ENCODE measurements at places on chromosomes 13 and 19.

GRCh38 chr13:106352850-106353249 is 182.6 kb downstream of the EFNB2 start:
- DNase-seq, result no peak

DNA sequence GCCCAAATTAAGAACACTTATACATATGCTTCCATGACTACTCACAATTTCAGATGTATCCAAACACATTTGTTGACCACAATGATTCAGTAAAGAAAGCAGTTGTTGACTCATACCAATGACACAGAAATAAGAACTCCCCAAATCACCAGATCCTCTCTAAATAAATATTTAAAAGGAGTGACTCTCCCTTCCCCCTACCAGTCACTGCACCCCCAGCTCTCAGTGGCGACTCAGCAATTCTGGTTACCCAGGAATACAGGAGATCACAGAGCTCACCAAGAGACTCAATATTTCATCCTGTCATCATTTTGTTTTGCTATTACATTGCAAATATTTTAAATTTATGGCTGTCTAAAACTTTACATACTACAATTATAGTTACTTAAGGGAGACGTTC is 131.5 kb downstream of the RGCC start:
- DNase-seq, result peak; percentile 6

DNA sequence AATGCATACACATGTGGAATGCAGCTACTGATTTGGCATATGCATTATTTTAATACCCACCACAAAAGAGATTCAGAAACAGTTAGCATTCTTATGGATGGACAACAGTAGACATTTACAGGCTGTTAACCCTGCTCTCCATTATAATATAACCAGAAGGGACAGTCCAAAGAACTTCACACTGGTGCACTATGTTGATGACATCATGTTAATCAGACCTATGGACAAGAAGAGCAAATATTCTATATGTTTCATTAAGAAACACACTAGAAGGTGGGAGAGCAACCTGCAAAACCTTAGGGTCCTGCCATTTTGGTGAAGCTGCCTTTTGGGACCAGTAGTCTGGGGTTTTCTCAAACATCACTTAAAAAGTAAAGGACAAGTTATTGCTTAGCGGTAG is 701.3 kb downstream of the UQCRFS1 start:
- no peak for DNase-seq

DNA sequence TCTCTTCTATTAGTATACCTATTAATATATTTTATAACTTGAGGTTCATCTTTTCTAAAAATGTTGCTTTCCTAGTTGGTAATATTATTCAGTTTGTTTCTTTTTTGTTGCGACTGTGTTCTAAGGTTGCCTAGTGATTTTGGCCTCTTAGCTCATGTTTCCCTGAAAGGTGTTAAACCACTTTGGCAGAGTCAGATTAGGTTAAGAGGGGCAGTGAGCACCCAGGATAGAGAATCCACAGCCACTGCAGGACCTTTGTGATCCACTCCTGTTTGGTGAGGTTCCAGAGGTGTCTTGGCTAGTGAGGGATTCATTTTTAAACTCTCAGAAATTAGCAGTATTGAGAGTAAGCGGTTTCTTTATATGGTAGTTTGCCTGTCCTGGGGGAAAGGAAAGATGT is 14.9 kb upstream of the GPR18 start:
- DNase-seq, result no peak
